Thoracic aorta (tissue), 2 donors: ENCODE measurements at places on chromosomes 4 and X. TPM values are rescaled to one million over a fixed set of nuclear protein-coding genes. Genes with fewer than 3 reads are reported as not detected.

The LRRC66 gene
- total RNA-seq, result 0.42 TPM

The CT45A5 gene
- total RNA-seq, result not detected

The SFRP2 gene
- 70.4 TPM for total RNA-seq

DNA sequence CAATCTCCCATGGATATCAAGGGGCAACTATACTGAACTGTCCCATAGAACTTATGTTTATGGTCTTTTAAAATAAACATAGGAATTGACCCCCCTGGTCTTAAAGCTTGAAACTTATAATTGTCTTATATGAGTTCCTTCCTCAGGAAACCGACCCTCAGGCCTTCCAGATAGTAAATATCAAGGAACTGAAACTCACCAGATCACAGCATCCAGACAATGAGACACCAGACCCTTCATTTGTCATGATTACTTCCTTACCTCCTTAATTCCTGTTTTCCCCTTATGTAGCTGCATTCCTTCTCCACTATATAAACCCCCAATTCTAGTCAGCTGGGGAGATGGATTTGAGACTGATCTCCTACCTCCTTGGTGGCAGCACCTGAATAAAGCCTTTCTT, 94.8 kb upstream of the GRPR start:
- no peak for DNase-seq

- no peak for DNase-seq
These were observed 182.1 kb downstream of the CPE start for GRCh38 chr4:165560941-165561340.

- DNase-seq, result no peak
These were observed 140.2 kb upstream of the LDB2 start for GRCh38 chr4:17038510-17039176.

GRCh38 chr4:27490315-27490714, 629.7 kb downstream of the STIM2 start:
- no peak for DNase-seq

GRCh38 chrX:154046031-154046781, 26.5 kb upstream of the IRAK1 start:
- no peak for DNase-seq

- DNase-seq, result no peak
These were observed 257.2 kb downstream of the SNCA start for GRCh38 chr4:89579771-89580170.

DNA sequence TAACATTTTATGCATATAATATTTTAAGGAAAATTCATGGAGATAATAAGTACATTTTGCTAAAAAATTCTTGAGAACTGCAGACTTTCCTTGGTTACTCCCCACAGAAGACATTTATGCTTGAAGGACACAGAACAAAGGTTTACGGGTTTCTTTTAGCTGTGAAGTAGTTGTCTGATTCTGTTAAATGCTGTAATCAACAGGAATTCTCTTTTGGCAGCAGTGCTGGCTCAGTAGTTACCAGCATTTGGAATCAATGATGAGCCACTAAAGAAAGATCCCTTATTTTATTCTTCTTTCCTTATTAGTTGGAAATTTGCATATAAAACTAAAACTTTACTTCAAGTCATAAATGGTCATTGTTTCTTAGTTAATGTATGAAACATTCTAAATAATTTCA, 199.3 kb upstream of the FAT4 start:
- no peak for DNase-seq

DNA sequence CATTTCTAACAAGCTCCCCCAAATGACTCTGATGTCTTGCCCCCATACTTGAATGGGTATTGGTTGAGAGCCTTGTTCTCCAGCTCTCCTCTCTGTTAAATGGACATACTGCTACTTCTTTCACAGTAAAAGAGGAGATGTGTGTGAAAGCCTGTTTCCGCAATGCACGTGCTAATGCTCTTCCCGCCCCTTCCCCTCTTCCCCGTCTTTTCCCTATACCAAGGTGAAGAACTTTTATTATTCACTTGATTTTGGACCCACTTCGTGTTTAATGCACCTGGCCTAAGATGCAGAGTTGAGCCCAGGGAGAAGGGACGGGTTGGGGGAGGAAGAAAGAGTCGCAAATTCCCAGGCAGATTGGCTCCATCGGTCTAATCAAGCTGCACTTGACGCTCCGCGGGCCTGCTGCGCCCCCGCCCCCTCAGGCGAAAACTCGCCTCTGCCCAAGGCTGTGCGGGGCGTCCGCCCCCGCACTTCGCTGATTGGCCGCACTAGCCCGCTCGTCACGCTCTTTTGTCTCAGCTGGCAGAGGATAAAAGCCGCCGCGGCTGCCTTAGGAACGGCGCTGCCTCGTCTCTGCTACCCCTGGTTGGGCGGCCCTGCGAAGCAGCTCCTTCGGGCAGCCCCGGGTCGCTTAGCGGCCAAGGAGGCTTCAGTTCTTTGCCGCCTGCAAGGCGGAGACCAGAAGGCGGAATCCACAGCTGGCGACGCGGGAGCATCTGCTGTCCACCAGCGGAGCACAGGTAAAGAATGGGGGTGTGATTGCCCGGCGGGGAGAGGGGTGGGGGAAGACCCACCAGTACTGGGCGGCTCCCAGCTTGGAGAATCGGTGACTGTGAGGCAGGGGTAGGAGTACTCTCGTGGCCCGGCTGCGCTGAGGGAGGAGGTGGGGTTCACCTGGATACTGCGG, at the start of gene ZCCHC12:
Gene ZCCHC12, plus strand, starts transcription at position 562 of the 910 bp plus-strand sequence. CDS start 1,421 bp downstream, outside the sequence.
- no peak for DNase-seq

DNA sequence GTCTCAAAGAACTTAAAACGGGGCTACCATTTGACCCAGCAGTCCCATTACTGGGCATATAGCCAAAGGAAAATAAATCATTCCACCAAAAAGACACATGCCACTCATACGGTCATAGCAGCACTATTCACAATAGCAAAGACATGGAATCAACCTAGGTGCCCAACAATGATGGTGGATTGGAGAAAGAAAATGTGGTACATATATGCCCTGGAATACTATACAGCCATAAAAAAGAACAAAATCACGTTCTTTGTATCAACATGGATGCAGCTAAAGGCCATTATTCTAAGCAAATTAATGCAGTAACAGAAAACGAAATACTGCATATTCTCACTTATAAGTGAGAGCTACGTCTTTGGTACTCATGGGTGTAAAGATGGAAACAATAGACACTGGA, 138.1 kb upstream of the NEIL3 start:
- DNase-seq, result no peak

DNA sequence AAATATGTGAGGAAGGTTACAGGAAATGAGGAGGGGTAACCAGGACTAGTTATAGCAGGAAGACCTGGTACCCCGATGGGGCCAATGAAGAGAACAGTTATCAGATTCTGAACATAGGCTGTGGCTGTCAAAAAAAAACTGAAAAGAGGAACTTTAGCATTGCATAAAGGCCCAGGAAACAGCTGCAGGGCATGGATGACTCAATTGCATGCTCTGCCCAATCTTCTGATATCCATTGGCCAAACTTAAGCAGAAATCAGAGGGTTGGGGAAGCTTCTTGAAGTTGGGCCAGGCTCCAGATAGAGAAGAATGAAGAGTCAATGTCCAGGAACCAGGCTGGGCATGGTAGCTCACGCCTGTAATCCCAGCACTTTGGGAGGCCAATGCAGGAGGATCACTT, 1222.4 kb upstream of the PRKX start:
- DNase-seq, result no peak

GRCh38 chrX:39043838-39044550, 242.7 kb downstream of the MID1IP1 start:
- no peak for DNase-seq

DNA sequence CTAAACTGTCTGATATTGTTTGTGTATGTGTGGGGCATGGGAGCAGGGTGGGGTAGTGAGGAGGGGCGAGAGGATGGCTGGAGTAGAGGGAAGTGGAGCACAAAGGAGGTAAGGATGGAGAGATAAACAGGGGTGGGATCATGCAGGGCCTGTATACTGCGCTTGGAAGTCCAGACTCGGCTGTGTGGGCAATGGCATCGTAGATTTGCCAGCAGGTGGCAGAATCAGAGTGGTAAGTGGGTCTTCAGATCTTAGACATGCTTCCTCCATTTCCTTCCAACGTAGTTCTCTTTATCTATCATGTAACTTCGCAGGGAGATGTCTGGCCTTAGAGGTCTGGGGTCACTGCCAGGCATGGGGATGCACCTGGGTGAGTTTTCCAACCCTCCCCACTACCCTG, 155.5 kb downstream of the PDGFRA start:
- no peak for DNase-seq
